ENCODE measurements at places on chromosomes 2 and 18.

DNA sequence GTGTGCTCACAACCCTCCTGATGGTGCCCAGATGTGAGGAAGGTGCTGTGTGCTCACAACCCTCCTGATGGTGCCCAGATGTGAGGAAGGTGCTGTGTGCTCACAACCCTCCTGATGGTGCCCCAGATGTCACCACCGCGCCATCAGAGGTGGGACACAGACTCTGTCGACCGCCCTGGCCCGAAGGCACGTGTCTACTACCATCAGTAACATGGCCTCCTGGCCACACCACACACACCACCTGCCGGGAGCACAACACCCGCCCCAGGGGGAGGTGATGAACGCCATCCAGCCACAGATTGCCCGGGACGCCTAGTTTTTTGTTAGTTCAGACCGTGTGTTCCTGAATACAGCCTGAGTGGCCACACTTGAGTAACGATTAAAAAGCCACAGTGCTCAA is 24.5 kb downstream of the HDAC4 start:
- no peak for DNase-seq

- DNase-seq, result no peak
These were observed 33.0 kb downstream of the WDPCP start for GRCh38 chr2:63555299-63555698.

DNA sequence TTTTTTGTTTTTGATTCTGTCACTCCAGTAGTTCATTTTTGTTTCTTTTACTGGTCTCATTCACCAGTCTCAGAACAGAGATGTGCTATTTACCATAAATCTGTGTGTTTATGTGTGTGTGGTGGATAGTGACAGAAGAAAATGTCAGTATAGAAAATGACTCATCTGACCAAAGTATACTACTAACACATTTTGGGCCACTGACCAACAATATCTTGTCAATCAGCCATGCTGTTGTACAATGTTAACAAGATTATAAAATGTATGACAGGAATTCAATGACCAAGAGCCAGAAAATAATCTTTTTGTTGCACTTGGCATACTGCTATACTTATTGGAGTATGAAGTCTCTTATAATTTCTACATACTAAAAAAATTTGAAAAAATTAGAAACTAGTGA is 1081.4 kb upstream of the NRXN1 start:
- peak; percentile 4 for DNase-seq

GRCh38 chr18:45839414-45840395 is 14.2 kb downstream of the SIGLEC15 start:
- DNase-seq, result peak; percentile 81

DNA sequence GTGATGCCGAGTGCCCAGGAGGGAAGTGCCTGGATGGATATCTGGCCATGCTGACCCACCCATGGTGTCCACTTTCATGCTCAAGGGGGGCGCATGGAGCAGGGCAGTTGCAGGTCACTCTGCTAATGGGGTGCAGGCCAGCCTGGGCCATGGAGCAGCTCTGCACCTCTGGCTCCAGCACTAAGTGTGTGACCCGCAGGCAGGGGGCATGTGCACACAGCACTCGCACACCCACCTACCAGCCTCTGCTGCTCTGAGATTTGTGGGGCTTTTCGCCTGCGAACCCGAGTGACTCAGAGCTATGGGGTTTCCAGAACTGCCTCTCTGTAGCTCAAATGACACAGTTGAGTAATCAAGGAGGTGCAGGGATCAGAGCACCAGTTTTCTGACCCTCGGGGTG is 66.2 kb downstream of the CYP26B1 start:
- DNase-seq, result peak; percentile 42

GRCh38 chr2:136077107-136077506 is 40.8 kb downstream of the CXCR4 start:
- DNase-seq, result no peak

GRCh38 chr2:18889565-18890332 is 300.4 kb upstream of the NT5C1B start:
- no peak for DNase-seq

DNA sequence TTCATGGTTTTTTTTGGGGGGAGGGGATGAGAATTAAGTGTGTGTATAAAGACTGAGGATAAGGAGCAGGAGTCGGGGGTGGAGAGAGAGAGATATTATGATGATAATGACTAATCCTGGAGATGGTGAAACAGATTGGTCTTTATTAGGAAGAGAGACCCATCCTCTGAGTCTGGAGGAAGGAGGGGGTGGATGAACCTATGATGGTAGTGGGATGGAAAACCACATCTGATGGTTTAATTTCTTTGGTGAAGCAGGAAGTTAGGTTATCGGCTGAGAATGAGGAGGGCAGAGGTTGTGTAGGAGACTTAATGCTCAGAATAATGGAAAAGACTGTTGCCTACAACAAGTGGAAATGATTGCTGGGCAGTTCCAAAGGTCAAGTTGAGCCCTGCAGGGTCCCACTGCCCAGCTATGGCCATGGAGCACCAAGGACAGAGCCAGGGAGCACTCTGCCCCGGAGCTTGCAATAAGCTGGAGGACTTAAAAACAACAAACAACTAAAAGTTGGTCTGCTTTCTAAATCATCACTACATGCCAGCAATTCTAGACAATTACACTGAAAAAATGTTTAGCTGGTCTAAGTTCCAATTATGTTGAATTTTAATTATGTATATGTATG is 7.9 kb downstream of the SLC16A14 start:
- DNase-seq, result no peak

Data from foreskin fibroblast (primary cell).